ENCODE measurements at places on chromosomes 2 and 18. TPM values are rescaled to one million over a fixed set of nuclear protein-coding genes. Genes with fewer than 3 reads are reported as not detected.

Gene ANKRD62
- 0.34 TPM for total RNA-seq

DNA sequence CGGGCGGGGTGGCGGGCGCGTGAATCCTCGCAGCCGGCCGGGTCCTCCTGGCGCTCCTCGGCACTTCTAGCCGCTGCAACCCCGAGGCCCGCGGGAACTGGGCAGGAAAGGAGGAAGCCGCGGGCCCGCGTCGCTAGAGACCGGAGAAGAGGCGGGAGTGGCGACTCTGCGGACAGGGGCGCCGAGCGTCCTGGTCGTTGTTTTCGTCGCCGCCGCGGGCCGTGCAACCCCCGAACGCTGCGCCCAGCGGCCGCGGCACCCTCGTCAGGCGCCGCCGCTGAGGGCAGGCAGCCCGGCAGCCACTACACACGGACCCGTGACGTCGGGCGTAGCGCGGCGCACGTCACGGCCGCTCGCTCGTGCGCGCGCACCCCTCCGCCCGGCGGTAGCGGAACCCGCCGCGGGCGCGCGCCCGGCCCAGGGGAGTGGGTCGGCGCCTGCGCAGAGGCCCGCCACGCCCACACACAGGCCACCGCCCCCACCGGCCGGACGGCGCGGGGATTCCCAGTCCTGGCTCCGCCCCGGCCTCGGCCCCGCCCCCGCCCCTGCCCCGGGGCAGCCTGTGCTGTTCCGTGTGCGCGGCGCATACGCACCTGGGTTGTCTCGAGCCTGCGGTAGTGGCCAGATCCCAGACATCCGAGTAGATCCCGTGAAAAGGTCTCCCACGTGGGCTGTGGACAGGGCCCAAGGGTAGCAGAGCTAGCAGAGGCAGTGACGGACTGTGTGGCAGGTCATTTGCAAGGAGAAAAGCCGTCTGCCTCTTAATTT lies at the start of gene MAP3K2:
Gene MAP3K2 (minus strand): TSS at position 321 of the 768 bp plus-strand sequence. CDS start 44,846 bp downstream, outside the sequence.
- peak within 1 kb of the TSS; percentile 64 for H3K4me3 ChIP-seq
- peak within 1 kb of the TSS; percentile 97 for H3K27ac ChIP-seq
- peak; percentile 72 for DNase-seq
- H3K36me3 ChIP-seq: no peaks in the 10 kb centered on the region
- no peaks in the 10 kb centered on the region for H3K27me3 ChIP-seq

DNA sequence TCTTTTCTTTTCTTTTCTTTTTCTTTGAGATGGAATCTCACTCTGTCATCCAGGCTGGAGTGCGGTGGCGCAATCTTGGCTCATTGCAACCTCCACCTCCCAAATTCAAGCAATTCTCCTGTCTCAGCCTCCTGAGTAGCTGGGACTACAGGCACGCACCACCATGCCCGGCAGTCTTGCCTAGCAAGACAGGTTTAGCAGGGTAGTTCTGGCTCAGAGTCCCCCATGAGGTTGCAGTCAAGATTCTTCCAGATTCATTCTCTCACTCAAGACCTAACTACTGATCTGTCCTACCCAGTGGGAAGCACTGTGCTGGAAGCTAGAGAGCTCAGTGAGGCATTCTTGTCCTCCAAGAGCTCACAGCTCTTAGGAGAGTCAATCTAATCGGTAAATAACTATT lies 17.6 kb upstream of the ZAP70 start:
- no peaks in the 10 kb centered on the region for H3K27me3 ChIP-seq
- H3K4me3 ChIP-seq: no peak overlapping the region
- no peaks in the 10 kb centered on the region for H3K4me1 ChIP-seq
- no peak for DNase-seq
- H3K27ac ChIP-seq: no peak overlapping the region

Gene SP100
- 48.1 TPM for total RNA-seq

Gene FSIP2
- not detected for total RNA-seq

DNA sequence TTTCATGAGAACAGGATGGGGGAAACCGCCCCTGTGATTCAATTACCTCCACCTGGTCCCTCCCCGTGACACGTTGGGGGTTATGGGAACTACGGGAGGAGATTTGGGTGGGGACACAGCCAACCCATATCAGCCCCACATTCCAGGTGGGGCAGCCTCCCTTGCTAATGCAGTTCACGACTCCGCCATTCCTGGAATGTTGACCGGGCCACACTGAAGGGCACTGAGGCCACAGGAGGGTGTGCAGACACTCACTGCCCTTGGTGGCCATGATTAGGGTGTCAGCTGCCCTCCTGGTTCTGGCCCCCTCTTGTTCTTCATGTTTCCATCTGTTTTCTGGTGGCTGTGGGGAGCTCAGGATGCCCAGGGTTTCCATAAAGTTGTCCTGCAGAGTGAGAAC lies 176.3 kb downstream of the TWIST2 start:
- H3K4me1 ChIP-seq: no peaks in the 10 kb centered on the region
- no peak overlapping the region for H3K4me3 ChIP-seq
- no peaks in the 10 kb centered on the region for H3K36me3 ChIP-seq
- H3K27ac ChIP-seq: no peak overlapping the region

Gene TEKT4
- total RNA-seq: not detected

GRCh38 chr18:36045241-36045991 lies 21.9 kb downstream of the RPRD1A start:
- H3K4me1 ChIP-seq: no peaks in the 10 kb centered on the region
- H3K4me3 ChIP-seq: no peak overlapping the region
- no peak overlapping the region for H3K27ac ChIP-seq

Gene PARD6G
- total RNA-seq: 12.8 TPM

GRCh38 chr2:143296089-143296488 lies 166.9 kb downstream of the ARHGAP15 start:
- H3K36me3 ChIP-seq: no peaks in the 10 kb centered on the region
- no peak overlapping the region for H3K27ac ChIP-seq
- H3K4me3 ChIP-seq: no peak overlapping the region
- peaks cover 19% of the 10 kb centered on the region for H3K27me3 ChIP-seq
- no peak for DNase-seq

GRCh38 chr2:23689891-23690290 lies 237.0 kb downstream of the ATAD2B start:
- no peak for DNase-seq
- no peaks in the 10 kb centered on the region for H3K36me3 ChIP-seq
- H3K27me3 ChIP-seq: no peaks in the 10 kb centered on the region
- no peaks in the 10 kb centered on the region for H3K4me1 ChIP-seq

GRCh38 chr2:27038631-27039339 lies 6.0 kb downstream of the TMEM214 start:
- H3K27me3 ChIP-seq: no peaks in the 10 kb centered on the region
- peaks cover 5% of the 10 kb centered on the region for H3K4me1 ChIP-seq
- peaks cover 39% of the 10 kb centered on the region for H3K36me3 ChIP-seq
- H3K4me3 ChIP-seq: no peak overlapping the region

Gene CPLX4
- total RNA-seq: not detected

- no peak overlapping the region for H3K4me3 ChIP-seq
- DNase-seq: no peak
- H3K27ac ChIP-seq: no peak overlapping the region
Measured at GRCh38 chr2:170882758-170883157, 46.3 kb upstream of the GORASP2 start.

GRCh38 chr18:78701771-78702396 lies 277.7 kb upstream of the SALL3 start:
- no peak overlapping the region for H3K27ac ChIP-seq
- no peaks in the 10 kb centered on the region for H3K4me1 ChIP-seq

DNA sequence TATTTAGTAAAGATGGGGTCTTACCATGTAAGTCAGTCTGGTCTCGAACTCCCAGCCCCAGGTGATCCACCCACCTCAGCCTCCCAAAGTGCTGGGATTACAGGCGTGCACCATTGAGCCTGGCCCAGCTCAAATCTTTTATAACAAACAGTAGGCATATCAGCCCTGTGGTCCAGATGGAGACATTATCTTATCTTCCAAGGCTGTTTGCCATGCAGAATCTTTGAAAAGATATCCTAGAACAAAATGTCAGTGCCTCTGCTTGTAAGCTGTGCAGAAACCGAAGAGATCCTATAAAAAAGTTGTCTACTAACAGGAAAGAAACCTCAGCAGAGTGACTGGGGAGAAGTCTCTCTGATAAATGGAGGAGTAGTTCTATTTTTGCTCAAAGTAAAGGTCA lies 142.1 kb downstream of the PTH2R start:
- no peak overlapping the region for H3K4me3 ChIP-seq
- H3K36me3 ChIP-seq: no peaks in the 10 kb centered on the region
- peaks cover 5% of the 10 kb centered on the region for H3K27me3 ChIP-seq
- no peaks in the 10 kb centered on the region for H3K4me1 ChIP-seq
- no peak overlapping the region for H3K27ac ChIP-seq

DNA sequence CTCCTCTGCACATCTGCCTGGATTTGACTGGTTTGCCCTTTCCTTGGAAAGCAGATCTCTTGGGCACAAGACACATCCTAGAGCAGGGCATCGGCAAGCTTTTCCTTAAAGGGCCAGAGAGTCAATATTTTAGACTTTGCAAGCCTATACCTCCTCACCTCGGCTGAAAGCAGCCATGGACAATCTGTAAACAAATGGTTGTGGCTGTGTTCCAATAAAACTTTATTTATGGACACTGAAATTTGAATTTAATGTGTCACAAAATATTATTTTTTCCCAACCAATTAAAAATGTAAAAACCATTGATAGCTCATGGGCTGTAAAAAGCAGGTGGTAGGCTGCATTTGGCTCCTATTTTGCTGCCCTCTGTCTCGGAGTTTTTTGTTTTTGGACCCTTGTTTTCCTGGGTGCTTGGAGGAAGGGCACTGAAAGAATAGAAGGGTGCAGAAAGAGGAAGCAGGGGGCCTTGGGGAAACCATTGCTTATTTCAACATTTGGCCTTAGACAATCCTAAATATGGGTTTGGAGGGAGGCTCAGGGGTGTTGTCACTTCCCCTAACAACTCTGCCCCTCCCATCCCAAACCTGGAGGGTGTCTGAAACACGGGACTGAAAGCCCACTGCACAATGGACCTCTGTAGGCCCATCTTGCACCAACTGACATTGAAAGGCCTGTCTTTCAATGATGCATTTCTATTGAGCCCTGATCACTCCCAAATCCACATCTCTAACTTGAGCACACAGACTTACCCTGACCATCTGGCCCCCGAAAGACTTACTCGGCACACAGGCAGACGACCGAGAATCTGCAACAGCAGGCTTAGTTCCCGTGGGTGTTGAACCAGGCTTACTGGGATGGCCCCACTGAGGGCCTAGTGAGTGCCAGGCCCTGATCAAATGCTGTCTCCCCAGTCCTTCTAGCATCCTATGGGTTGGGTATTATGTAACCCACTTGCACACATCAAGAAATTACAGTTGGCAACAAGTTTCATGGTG lies 7.1 kb upstream of the ZFP36L2 start:
- no peaks in the 10 kb centered on the region for H3K27me3 ChIP-seq
- peaks cover 9% of the 10 kb centered on the region for H3K36me3 ChIP-seq
- no peak overlapping the region for H3K27ac ChIP-seq
- no peak for DNase-seq
- H3K4me1 ChIP-seq: peaks cover 17% of the 10 kb centered on the region

DNA sequence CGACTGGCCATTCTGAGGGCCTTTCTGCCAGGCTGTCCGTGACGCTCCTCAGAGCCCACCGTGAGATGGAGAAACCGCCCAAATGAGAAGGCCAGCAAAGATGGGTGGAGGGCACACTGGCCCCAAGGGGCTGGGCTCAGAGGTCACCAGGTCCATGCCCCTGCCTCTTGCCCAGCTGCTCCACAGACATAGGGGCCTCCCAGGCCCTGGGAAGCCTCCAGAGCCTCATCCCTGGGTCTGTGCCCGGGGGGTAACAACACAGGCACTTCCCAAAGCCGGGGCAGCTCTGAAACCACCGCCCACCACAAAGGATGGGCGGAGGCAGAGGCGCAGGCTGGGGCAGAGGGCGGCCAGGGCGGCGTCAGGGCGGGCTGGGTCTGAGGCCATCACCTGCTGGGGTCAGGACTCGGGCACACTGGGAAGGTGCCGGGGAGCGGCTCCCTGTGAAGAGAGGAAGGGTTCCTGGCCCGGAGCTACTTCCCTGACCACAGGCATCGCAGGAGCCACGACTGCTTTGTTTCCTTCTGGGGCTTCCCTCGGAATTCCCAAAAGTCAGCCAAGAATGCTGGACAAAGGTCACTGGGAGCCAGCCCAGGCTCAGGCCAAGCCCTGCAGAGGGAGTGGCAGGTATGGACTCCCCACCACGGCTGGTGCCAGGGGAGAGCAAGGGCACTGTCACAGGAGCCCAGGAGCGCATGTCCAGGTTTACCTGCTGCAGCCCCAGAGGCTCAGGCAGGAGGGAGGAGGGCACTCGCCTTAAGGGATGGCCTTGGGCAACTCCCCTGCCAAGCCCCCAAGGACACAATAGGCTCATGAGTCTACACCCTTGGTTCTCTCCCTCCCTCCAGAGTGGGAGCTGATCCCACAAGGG lies 9.4 kb downstream of the CYP26B1 start:
- H3K4me3 ChIP-seq: no peak overlapping the region
- H3K4me1 ChIP-seq: peaks cover 13% of the 10 kb centered on the region
- DNase-seq: no peak
- no peak overlapping the region for H3K27ac ChIP-seq

DNA sequence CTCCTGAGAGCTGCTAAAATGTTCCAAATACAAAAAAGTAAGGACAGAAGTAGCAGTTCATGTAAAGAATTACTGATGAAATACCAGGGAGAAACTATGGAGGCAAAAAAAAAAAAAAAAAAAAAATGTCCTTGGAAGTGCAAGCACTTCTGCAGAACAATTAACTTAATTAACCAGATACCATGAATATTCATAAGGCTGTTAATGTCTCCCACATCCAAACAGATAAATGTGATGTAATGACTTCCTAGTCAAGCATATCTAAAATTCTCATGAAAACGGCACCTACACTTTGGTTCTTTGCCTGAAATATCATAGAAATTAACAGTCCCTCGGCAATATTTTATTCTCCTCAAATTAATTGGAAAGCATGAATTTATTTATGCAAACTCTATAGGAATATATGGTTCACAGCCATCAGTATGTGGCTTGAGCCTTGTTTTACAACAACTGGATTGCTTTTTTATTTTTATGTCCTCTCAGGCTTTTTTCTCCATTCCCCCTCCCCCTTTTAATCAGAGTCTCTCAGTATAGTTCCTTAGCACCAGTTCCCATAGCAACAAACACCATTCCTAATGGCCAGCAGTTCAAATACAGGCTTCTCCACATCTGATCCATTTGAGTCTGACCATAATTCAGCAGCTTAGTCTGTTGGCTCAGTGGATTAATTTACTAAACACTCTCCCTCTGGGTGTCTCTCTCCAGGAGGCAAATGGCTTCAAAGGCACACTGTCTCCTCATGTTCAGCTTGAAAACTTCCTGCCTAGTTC lies 97.1 kb downstream of the ITGA4 start:
- no peak for DNase-seq
- H3K27me3 ChIP-seq: no peaks in the 10 kb centered on the region
- H3K36me3 ChIP-seq: no peaks in the 10 kb centered on the region
- peaks cover 6% of the 10 kb centered on the region for H3K4me1 ChIP-seq

- no peaks in the 10 kb centered on the region for H3K27me3 ChIP-seq
- no peak overlapping the region for H3K27ac ChIP-seq
Measured at GRCh38 chr2:215141706-215142105, 3.3 kb upstream of the ABCA12 start.

Gene STAT4
- 2.0 TPM for total RNA-seq

- H3K4me1 ChIP-seq: peaks cover 33% of the 10 kb centered on the region
- DNase-seq: peak; percentile 27
- no peaks in the 10 kb centered on the region for H3K36me3 ChIP-seq
- no peaks in the 10 kb centered on the region for H3K27me3 ChIP-seq
- peak overlapping the region; percentile 90 for H3K4me3 ChIP-seq
- H3K27ac ChIP-seq: peak overlapping the region; percentile 90
Measured at GRCh38 chr2:55048508-55049042, 1.7 kb downstream of the RTN4 start.

All from HCT116 (cell line).